ENCODE measurements at places on chromosomes 13 and 19.

DNA sequence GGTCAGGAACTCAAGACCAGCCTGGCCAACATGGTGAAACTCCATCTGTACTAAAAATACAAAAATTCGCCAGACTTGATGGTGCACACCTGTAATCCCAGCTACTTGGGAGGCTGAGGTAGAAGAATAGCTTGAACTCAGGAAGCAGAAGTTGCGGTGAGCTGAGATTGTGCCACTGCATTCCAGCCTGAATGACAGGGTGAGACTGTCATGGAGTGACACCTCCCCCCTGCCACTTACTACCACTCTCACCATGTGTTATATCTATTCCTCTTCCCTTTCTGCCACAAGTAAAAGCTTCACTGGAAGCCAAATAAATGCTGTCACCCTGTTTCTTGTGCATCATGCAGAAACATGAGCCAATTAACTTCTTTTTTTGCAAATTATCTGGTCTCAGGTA is 10.6 kb upstream of the CEACAM4 start:
- DNase-seq: no peak

DNA sequence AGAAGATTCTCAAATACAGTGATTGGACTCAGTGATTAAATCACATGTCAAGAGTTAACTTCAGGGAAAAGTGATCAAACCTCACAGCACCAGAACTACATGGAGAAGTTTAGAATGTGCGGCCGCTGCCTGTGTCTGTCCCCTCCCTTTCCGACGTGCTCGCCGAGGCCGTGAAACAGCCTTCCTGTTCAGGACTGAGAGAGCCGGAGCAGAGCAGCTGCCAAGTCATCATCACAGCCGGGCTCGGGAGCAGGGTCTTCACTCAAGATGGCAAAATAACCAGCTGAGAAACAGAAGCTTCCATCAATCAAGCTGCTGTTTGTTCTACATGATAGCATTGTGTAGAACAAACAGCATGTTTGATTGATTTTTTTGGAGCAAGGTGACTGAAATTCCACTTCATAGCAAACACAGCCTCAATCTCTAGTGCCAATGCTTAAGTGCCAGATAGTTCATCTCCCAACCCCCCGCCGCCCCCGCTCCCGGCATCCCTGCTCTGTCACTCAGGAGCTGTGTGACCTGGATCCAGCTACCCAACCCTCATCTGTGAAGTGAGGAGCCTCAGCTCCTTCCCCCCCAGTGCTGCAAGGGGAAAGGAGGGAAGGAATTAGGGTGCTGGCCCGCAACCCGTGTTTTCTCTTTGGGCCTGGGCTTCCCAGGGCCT is 70.6 kb downstream of the HSPH1 start:
- no peak for DNase-seq

- no peak for DNase-seq
Measured at GRCh38 chr19:18659281-18660050, 22.6 kb downstream of the KLHL26 start.

DNA sequence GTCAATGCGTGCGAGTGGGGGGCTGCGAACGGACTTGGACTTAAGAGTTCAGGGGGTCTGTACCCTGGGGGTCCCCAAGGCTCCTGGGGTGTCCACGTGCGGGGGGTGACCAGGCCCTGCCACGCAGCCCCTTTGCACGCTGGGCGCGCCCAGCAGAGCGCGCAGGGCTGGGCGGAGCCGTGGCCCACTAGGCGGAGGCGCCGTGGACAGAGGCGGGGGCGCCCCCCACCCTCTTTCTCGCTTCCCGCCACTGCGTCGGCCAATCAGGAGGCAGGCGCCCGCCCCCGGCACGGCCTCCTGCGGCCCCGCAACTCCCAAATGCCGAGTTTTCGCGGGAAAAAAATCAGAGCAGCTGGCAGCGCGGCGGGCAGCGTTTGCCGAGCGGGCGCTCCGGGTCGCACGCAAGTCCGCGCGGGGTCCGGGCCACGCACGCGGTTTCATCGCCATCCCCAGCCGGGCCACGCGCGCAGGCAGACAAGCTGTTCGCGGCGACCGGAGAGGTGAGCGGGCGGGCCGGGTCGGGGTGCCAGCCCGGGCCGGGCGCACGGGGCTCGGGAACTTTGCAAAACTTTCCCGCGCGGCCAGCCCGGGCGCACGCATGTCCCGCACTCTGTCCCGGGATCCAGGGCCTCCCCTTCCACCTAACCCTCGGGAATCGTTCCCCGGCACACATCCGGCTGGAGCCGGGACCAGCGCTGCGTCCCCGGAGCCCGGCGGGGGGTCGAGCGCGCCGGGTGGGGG is at the start of gene UHRF1:
TSS of gene UHRF1 (plus strand) at position 346 of the 741 bp plus-strand sequence. CDS start 1,385 bp downstream, outside the sequence.
- DNase-seq: peak; percentile 58

- DNase-seq: no peak
Measured at GRCh38 chr13:94556621-94557020, 39.3 kb downstream of the TGDS start.

GRCh38 chr13:100875392-100876043 is 200.9 kb upstream of the TMTC4 start:
- no peak for DNase-seq

DNA sequence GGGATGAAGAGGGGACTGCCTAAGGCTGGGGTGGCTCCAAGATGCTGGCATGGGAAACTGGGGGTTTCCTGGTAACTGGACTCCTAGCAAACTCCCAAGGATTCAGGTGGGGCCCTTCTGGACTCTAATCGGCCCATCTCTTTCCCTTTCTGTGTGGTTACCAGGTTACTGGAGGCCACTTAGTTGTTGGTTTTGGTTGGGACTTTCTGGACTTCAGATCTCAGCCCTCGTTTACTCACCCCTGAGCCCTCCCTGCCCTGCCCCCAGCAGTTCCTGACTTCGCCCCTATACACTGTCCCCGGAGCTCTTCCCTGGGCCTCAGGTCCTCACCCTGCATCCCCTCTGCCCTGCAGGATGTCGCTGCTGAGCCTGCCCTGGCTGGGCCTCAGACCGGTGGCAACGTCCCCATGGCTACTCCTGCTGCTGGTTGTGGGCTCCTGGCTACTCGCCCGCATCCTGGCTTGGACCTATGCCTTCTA is 328 bp downstream of the CYP4F12 start:
- no peak for DNase-seq

- no peak for DNase-seq
Measured at GRCh38 chr13:54802226-54802625, 1773.6 kb downstream of the OLFM4 start.

GRCh38 chr13:110498327-110498726 is 63.2 kb downstream of the RAB20 start:
- no peak for DNase-seq

GRCh38 chr13:74476365-74476764 is 342.2 kb upstream of the KLF12 start:
- no peak for DNase-seq

DNA sequence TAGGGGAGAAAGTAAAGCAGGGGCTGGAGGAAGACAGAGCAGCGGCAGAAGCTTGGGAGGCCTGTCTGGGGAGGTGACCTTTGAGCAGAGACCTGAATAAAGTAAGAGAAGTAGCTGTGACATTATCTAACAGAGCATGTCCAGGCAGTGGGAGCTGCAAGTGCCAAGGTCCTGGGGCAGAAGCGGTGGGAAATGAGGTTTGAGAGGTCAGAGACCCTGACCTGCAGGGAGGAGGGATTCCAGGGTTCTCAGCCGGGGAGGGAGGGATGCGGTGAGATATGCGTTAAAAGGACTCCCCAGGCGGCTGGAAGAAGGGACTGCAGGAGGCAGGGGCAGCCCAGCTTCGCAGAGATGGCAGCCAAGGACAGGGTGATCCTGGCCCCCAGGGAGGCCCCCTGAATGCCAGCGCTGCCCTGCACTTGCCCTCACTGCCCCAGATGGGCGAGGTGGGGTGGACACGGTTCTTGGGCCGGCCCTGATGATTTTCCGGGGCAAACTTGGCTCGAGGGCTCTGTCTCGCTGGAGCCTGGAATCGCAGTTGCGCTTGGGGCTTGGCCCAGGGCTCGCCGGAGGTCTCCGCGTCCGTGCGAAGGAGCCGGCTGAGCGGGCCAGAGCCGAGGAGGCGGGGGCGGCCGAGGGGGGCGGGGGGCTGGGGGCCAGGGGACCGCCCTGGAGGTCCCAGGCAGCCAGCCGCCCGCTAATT is 3.2 kb downstream of the CRLF1 start:
- DNase-seq: peak; percentile 52

- no peak for DNase-seq
Measured at GRCh38 chr13:66513728-66514127, 716.4 kb downstream of the PCDH9 start.

DNA sequence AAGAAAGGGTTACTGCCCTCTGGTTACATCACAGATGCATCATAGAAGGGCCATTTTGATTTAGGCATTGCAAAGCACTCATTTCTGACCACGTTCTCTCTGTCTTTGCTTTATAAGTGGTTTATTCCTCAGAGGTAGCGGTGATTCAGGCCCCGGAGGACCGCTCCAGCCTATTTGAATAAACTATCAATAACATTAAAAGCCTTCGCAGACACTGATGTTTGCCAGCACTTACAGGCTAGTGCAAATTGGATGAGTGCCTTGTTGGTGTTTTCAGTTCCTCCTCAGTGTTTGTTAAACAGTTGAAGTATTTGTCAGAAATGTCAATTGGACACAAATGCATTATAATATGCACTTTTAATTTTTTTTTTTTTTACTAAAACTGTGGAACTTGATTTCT is 120.2 kb downstream of the RXFP2 start:
- DNase-seq: no peak

DNA sequence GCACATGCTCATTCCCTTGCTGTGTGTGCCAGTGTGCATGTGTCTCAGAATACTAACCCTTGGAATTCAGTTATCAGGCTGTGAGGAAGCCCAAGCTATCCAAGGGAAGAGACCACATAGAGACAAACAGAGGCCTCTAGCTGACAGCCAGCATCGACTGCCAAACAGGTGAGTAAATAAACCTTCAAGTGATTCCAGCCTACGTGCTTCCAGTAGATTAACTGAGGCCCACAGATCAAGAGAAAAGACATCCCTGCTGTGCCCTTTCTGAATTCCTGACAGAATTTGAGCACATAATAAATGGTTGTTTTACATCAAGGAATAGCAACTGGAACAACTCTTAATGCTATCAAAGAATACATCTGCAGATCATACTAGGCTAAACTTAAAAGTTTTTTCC is 17.5 kb downstream of the ZC3H13 start:
- DNase-seq: no peak

DNA sequence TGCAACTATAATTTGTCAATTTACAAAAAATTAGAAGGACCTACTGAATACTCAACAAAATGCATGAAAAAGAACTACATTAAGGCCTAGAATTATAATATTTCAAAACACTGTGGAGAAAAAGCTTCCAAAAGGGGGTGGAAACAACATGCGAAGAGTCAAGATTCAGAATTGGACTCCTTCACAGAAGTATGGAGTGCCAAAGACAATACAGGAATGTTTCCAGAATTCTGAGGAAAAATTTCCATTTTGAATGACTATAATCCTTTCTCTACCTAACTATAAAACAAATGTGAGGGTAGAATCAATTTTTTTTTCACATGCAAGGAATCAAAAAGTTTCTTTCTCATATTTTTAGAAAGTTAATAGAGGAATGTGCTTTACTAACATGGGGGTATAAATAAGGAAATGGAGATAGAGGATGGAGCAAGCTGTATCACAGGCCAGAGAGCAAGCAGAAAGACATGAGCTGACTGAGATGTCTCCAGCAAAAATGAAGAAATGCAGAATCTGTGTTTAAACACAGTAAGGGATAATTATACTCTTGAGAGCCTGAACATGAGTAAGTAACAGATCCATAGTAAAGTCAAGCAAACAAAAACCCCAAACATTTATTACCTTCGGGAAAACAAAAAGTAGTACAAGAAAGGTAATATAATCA is 39.5 kb upstream of the SMAD9 start:
- DNase-seq: no peak

GRCh38 chr19:41364524-41365391 is 809 bp upstream of the B9D2 start:
- no peak for DNase-seq

- DNase-seq: no peak
Measured at GRCh38 chr13:31538067-31539042, 201.0 kb upstream of the RXFP2 start.

- no peak for DNase-seq
Measured at GRCh38 chr13:106628936-106629659, 61.2 kb upstream of the ARGLU1 start.

DNA sequence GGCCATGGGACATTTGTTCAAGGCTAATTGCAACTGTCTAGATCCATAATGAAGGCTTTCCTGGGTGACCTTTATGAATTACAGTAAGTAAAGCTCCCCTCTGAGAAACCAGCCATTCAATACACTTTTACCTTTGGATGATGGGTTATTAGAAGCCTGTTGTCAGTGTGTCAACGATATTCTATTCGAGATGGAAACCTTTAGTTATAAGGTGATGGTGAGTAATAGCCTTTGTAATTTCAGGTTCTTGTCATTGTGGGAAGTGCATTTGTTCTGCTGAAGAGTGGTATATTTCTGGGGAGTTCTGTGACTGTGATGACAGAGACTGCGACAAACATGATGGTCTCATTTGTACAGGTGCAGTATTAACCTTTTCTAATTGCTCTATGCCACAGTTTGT is 261.7 kb downstream of the ITGBL1 start:
- DNase-seq: no peak

DNA sequence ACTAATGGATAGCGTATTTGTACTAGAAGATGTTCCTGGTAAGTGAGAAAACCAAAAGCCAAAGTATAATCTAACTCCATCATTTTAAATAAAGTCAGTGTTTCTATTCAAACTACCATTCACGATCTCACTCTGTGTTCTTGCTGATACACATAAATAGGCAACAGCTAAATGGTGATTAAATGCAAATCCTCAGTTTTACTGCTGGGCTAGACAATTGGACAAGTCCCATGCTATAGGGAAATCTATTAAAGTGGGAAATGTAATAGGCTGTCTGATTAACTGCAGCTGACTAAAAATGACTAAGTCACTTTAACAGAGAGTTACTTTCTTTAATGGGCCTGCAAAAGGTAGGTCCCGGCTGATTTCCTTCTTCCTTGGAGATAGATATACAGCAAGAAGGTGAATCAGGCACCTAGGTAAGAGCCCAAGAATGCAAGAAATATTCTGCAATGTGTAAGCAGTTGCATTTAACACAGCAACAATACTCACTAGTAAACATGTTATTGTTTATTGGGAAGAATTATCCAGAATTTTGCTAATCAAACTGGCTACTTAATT is 298.4 kb downstream of the SLITRK6 start:
- no peak for DNase-seq

DNA sequence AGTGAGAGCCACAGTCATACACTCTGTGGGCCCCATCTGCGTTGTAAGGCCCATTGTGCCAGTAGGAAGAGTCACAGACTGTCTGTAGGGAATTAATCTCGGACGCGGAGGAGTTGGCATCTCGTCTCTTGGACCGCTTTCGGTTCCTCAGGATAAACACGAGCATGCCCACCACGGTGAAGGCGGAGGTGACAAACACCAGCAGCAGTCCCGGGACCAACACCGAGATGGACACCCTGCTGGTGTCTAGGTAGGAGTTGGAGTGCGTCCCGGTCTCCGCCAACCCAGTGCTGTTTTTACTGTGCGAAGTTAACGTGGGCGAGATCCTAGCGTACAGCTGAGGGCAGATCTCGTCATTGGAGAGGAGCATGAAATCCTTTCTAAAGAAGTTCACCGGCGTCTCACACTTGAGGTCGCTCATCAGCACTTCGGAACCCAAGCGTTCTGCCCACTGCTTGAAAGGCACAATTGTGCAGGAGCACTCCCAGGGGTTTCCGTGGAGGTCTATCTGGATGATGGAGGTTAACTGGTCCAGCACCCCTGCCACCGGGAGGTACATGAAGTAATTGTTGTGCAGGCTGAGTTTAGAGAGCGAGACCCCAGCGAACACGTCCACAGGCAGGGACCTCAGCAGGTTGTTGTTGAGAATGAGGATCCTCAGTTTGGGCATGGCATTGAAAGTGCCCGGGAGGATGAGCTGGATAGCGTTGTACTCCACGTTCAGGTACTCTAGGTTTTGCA is 2.7 kb downstream of the SLITRK1 start:
- DNase-seq: no peak

- no peak for DNase-seq
Measured at GRCh38 chr13:42221121-42221765, 50.7 kb upstream of the AKAP11 start.

Measured in nephron progenitor cell (in vitro differentiated cells).